ENCODE measurements at places on chromosomes 2 and 18.

- DNase-seq: no peak
These were observed 96.6 kb downstream of the CPO start for GRCh38 chr2:207035875-207036274.

DNA sequence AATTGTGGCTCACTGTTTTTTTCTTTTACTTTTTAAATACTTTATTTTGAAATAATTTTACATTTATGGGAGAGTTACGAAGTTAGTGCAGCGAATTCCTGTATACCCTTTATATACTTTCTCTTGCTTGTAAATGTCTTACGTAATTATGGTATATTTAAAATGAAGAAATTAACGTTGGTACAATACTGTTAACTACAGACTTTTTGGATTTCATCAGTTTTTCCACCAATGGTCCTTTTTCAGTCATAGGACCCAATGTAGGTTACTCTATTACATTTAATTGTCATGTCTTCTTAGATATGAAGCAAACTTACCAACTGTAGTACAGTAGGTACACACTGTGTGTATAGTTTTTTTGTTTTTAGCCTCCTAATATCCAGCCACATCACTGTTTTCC is 76.3 kb downstream of the BOLA3 start:
- DNase-seq: no peak

GRCh38 chr2:19711470-19712372 is 190.1 kb downstream of the TTC32 start:
- no peak for DNase-seq

- no peak for DNase-seq
These were observed 18.2 kb downstream of the TTR start for GRCh38 chr18:31609886-31610285.

DNA sequence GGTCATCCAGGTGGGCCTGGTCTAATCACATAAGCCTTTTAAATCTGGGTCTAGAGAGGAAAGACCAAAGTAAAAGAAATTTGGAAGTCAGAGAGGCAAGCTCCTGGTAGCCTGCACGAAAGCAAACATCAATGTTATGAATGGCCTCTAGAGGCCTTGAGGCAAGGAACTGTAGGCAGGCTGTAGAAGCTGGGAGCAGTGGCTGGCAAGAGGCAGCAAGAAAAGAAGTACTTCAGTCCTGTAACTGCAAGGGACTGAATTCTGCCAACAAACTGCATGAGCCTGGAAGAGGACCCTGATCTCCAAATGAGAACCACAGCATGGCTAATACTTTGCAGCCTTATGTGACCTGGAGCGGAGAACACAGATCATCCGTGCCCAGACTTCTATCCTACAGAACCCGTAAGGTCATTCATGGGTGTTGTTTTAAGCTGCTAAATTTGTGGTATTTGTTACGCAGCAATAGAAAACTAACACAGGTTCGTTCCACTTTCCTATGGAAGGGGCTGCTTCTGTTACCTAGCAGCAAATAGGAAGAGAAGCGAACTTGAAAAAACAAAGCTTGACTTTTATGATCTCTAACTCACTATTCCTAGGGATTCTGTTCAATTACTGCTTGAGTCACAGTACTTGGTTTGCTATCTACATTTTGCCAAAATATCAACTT is 1.2 kb downstream of the IMMT start:
- no peak for DNase-seq

- no peak for DNase-seq
These were observed 397.6 kb downstream of the FBXO15 start for GRCh38 chr18:73750052-73750451.

DNA sequence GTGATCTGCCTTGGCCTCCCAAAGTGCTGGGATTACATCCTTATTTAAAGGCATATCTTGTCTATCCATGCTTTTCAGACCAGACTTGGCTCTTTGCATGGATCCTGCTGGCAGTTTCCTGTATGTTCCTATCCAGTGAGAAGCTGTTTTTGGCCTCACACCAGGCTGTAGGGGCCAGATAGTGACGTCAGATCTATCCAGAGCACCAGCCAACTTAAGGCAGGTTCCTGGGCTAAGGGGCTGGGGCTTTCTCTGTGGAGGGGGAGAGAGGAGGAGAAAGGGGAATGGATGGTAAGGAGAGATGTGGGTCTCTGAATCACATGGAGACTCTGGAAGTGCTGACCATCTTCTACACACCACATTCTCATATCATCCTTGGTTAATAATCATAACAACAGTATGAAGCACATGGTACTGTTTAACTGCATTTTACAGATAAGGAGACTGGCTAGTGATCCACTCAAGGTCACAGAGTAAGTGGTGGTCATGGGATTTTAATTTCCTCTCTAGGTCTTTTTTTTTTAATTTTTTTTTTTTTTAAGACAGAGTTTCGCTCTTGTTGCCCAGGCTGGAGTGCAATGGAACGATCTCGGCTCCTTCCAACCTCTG is 2.0 kb upstream of the FAM117B start:
- no peak for DNase-seq

GRCh38 chr2:134145519-134145918 is 108.4 kb upstream of the MGAT5 start:
- no peak for DNase-seq

- DNase-seq: no peak
These were observed 304.3 kb upstream of the PARD3B start for GRCh38 chr2:204240961-204241360.

- DNase-seq: no peak
These were observed 81.4 kb downstream of the KCNS3 start for GRCh38 chr2:17959833-17960232.

- no peak for DNase-seq
These were observed 175.1 kb downstream of the ATAD2B start for GRCh38 chr2:23751747-23752265.

GRCh38 chr2:224869601-224870233 is 153.6 kb upstream of the CCDC195 start:
- DNase-seq: no peak

- no peak for DNase-seq
These were observed 18.8 kb upstream of the SH3RF3 start for GRCh38 chr2:109110170-109110569.

- no peak for DNase-seq
These were observed 87.2 kb upstream of the NXPH2 start for GRCh38 chr2:138867341-138867740.

DNA sequence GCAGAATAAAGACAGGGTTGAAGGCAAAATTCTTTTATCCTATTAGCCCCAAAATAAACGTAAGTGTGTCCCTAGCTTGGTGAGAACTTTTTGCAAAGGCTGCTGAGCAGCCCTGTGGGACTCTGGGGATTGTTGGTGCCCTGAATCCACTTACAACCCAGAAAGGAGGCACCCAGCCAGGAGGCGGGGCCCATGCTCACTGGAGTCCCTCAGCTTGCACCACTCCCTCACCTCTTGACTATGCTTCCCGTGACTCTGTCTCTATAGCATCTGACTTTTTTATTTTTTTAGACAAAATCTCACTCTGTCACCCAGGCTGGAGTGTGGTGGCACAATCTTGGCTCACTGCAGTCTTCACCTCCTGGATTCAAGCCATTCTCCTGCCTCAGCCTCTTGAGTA is 15.8 kb upstream of the COL6A3 start:
- no peak for DNase-seq

DNA sequence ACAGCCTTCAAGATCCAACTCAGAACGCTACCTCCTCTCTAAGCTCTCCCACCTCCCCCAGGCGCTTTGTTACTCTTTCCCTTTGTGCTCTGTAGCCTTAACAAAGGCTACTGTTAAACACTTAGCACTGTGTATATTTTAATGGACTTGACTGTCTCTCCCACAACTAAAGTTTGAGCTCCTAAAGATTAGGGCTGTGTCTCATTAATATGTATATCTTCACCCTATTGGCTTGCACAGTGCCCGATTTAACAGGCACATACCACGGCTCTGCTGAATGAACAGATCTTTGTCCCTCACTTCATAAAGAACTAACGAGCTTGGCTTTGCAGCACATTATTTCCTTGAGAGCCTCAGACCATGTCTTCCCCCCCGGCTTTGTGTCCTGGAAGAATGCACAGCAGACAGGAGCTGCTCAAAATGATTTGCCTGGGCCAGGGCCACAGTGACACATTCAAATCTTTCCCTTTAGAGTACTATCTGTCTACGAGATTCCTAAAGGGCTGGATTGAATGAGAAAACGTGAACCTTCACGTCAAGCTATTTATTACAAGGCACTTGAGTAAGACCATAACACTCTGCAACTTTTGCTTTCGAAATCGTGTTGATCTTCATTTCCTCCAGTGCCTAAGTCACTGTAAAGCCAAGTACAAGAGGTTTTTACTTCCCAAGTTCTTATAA is 22.1 kb downstream of the ABHD3 start:
- peak; percentile 45 for DNase-seq

- no peak for DNase-seq
These were observed 63.5 kb downstream of the ANKRD44 start for GRCh38 chr2:197247083-197247482.

GRCh38 chr18:35753306-35753910 is 171.9 kb downstream of the GALNT1 start:
- DNase-seq: no peak

DNA sequence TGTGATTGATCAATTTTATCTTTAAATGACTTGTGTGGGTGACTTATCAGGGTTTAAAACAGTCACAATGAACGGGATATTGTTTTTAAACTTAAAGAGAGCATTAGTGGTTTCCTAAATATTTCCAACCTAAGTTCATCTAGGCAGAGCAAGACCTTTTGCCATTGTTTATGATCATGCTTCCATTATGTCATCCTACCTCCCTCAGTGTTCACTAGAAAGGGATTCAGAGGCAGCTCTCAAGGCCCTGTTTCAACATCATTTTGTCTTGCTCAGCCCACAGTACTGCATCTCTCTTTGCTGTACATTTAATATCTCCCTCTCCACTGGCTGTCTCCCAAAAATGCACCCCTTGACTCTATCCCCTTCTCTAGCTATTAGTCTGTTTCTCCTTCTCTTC is 21.5 kb upstream of the PELI1 start:
- DNase-seq: no peak

DNA sequence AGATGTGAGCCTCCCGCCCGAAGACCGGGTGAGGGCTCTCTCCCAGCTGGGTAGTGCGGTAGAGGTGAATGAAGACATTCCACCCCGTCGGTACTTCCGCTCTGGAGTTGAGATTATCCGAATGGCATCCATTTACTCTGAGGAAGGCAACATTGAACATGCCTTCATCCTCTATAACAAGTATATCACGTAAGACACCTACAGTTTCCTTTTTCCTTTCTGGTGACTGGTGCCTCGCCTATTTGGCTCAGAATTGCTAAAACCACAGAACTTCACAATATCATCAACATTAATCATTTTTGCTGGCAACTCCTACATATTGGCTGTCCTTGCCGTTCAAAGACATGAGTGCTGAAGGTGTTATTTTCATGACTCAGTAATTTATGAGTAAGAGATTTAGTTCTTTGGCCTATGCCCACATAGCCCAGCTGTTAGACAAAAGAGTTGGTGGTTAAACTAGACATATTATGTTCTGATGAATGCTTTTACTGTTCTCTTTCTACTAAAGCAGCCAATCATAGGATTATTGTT is 2.2 kb downstream of the STAMBP start:
- peak; percentile 60 for DNase-seq

- no peak for DNase-seq
These were observed 230.8 kb upstream of the VWC2L start for GRCh38 chr2:214180071-214180470.

- DNase-seq: no peak
These were observed 2.3 kb downstream of the IMPA2 start for GRCh38 chr18:11983592-11983991.

DNA sequence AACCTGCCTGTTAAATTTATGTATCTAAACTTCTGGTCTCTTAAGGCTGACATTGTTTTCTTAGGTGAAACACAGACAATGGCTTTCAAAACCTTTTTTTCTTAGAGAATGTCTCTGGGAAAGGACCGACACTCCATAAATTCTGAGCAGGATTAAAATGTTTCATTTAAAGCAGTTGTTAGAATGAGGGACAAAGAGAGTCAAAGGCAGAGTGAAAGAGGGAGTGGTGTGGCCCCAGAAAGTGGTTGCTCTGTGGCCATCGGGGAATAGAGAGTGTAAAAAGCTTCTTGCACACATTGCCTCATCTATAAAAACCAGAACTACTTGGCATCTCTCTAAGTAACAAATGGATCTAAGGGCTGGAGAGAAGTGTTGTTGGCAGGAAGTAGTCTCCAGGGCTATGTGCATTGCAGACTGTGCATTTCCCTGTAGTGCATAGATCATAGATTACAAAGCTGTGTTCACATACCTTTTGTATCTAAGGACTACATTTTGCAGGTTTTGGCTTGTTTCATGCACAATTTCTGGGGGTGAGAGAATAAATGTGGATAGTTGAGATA is 3.6 kb downstream of the RPRM start:
- no peak for DNase-seq

DNA sequence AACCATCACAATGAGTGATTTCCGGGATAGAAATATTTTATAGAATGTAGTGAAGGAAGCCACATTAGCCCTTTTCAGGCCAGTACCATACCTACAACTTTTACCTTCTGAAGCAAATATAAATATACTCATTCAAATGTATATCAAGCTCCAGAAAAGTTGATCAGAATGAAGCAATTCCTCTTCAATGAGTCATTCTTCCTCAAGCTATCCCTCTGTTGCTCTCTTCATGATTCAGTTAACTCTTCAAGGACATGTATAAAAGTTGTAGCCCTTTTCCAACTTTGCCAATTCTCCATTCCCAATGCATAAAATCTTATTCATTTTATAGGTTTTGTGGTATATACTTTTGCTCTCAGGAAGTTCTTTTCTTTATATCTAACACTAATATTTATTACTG is 242.1 kb upstream of the RGPD4 start:
- DNase-seq: no peak

- no peak for DNase-seq
These were observed 32.3 kb downstream of the EML6 start for GRCh38 chr2:54755641-54756326.

- peak; percentile 90 for DNase-seq
These were observed 7.5 kb downstream of the SERTAD2 start for GRCh38 chr2:64646007-64646880.

- DNase-seq: no peak
These were observed 1.1 kb downstream of the NCKAP1 start for GRCh38 chr2:183037074-183037552.

GRCh38 chr2:7373156-7373555 is 455.9 kb downstream of the RNF144A start:
- no peak for DNase-seq

DNA sequence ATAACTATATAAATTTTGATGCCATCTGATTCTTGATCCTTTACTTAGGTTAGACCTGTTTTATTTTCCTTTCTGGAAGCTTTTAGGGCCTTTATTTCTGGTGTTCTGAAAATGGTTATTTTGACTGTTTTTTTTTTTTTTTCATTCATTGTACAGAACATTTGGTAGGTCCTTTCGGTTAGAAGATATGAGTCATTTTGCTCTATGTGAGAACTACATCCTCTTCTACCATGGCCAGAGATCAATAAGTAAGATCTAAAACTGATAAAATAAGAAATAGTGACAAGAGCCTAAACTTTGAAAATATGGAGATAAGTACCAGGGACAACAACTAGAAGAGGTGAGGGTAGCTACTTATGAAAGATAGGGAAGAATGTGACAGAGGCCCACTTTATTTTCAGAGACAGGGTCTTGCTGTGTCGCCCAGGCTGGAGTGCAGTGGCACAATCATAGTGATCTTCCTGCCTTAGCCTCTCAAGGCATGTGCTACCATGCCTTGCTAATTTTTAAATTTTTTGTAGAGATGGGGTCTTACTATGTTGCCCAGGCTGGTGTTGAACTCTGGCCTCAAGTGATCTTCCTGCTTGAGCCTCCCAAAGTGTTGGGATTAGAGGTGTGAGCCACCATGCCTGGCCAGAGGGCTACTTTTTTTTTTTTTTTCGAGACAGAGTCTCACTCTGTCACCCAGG is 66.5 kb downstream of the EIF2AK3 start:
- no peak for DNase-seq

GRCh38 chr2:120447127-120447785 is 101.3 kb downstream of the INHBB start:
- DNase-seq: no peak

All from activated T-cell treated with anti-CD3 and anti-CD28 coated beads, Interleukin-2, amount 50 U/mL, for 24 hours (primary cell).